AG10803 (cell line): ENCODE measurements at places on chromosomes 6 and 20.

DNA sequence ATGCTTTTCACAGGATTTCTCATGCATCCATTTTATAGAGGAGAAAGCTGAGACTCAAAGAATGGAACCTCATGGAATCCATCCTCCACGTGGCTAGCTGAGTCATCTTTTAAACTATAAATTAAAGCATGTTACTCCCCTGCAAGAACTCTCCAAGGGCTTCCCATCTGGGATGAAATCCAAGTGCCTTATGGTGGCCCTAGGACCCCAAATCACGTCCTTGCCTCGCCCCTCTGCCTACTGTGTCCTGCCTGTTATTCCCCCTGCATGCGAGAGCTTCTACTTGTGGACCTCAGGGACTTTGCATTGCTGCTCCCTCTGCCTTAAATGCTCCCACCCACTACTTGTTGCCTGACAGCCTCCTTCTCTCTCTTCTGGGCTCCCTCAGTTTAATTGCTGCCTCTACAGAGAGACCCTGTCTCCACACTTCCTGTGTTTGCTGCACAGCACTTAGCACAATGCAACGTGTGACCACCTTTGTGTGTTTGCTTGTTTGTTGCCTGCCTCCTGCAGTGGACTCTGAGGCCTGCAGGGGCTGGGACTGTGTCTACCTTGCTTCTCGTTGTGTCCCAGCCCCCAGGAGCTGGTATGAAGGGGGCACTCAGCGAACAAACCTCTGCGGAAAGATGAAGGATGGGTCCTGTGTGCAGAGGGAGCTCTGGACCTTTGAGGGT is 39.4 kb downstream of the TOX2 start:
- no peak for DNase-seq

GRCh38 chr6:113989675-113990074 is 18.7 kb upstream of the HDAC2 start:
- no peak for DNase-seq

DNA sequence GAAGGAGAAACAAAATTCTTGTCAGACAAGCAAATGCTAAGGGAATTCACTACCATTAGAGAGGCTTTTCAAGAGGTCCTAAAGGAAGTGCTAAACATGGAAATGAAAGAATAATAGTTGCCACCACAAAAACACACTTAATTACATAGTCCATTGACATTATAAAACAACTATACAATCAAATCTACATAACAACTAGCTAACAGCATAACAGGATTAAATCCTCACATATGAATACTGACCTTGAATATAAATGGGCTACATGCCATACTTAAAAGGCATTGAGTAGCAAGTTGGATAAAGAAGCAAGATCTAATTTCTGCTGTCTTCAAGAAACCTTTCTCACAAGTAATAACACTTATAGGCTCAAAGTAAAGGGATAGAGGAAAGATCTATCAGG is 811.5 kb upstream of the CITED2 start:
- no peak for DNase-seq

DNA sequence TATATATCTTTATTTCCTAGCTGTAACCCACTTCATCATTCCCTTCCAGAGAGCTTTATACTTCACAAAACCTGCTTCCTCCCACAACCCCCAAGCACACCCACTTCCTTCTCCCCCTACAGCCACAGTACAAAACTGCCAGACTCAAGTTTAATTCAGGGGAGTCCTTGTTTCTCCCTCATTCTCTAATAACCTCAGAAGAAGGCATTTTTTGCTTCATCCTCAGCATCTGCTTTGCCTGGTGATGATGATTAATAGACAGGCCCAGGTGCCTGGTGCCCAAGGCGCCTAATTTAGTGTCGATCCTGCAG is 414.3 kb downstream of the KIF16B start:
- DNase-seq: no peak

- peak; percentile 79 for DNase-seq
Observed at GRCh38 chr6:108714101-108714765, 134.0 kb upstream of the ARMC2 start.

DNA sequence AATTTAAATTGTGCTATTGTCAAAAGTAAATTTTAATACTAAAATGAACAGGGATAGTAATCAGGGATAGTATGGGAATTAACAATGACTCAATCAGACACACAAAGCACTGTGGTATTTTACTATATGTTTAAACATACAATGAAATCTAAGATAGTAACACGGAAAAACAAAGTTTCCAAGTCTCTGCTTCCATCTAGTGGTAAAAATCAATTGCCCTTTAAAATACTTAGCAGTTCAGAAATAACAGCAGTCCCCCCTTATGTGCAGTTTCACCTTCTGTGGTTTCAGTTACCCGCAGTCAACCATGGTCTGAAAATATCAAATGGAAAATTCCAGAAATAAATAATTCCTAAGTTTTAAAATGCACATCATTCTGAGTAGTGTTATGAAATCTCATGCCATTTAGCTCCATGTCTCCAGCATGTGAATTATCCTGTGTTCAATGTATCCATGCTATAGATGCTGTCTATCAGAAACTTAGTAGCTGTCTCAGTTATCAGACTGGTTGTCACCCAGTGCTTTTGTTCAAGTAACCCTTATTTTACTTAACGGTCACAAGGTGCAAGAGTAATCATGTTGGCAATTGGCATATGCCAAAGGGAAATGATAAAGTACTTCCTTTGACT is 58.5 kb downstream of the AHI1 start:
- no peak for DNase-seq

DNA sequence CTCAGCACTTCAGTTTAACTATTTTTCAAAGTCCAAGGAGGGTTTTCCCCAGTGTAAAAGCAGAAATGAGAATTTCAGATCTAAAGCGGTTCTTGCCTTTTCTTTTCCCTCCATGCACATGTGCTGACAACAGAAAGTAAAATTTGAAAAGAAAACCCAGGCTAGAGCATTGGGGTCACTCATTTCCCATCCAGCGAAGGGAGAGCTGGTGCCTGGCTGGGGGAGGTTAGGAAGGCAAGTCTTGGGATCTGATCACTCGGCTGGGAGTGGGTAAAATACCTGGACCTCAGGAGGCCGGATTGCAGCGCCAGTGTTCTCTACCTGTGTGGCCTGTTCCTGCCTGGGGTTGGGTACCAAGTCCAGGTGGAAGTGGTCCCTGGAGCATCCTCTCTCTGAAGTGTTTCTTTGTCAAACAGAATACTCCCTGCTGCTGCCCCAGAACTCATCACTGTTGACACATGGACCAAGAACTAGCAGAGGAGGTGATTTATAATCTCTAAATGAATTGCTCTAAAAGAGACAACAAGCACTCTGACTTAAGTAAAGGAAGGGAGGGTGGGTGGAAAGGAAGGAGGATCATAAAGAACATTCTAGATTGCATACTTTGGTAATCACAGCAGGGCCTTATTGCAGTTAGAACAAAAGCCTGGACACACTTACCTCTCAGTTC is 136.0 kb downstream of the MTHFD1L start:
- no peak for DNase-seq

DNA sequence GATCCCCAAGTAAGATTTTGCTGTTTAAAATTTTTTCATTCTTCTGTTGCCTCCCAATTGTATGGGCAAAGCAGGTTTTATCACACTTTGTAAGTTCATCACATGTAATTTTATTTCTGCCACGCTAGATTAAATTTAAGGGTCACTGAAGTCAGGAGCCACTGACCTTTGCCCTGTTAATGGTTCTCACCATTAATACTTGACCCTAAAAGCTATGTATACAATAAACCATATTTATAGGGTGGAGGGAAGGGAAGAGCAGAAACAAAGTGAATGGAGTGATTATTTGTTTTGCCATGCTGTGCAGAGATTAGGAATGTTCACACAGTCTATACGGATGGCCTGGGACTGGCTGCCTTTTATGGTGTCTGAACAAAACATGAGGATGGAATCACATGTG is 186.7 kb downstream of the BMP2 start:
- DNase-seq: no peak

GRCh38 chr6:20826378-20826777 is 292.1 kb downstream of the CDKAL1 start:
- DNase-seq: peak; percentile 59

DNA sequence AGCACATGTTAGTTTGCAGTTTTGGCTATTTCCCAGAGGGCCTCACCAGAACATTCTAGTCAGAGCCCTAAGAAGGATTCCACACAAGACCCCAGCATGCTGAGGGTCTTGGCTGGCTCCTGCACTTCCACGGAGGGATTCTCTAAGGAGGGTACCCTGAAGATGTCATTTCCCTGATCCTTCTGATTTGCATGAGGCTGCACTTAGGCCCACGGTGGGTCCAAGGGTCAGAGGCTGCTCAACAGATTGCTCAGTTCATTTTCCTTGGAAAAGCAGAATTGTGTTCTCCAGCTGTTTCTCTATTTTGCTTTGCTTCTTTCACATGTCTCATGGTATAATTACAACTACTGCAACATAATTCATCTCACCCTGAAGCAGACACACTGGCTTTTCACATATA is 22.2 kb downstream of the PREP start:
- DNase-seq: no peak

- no peak for DNase-seq
Observed at GRCh38 chr20:58810116-58810878, 40.4 kb downstream of the GNAS-AS1 start.

DNA sequence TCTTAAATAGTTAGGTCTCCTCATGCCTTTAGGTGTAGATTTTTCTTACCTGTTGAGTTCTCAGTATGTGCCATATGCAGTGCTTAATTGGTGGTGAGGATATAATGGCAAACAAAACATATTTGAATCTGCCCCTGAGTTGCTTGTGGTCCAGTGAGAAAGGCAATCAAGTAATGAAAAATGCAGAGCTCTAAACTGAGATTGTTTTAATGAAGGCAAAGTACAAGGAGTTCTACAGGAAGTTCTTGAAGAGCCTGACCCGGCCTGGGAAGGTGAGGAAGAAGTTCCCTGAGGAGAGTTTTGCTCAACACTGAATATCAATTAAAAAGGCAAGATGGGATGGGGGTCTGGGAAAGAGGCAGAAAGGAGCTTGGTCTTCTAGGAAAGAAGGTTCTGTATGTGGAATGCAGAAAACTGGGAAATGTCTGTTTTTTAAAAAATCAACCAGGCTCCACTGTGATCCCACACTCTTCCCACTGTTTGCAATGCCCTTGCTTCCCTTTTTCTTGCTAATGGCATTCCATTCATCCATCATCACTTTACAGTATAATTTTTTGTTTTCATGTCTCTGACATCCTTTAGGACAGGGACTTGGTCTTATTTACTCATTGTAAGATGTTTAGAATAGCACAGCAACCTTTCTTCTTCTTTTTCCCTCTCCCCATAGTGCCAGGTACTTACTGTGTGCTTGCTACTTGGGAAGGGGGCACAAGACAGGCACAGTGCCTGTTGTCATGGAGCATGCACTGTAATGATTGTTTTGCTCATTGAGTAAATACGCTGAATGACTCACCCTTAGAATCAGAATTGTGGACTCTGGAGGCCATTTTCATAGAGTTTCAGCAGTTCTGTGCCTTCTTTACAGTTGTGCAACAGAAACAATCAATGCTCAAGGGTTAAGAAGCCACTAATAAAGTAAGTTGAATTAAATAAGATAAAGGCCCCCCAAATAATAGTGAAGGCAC is 64.3 kb downstream of the ANKS1A start:
- peak; percentile 56 for DNase-seq

DNA sequence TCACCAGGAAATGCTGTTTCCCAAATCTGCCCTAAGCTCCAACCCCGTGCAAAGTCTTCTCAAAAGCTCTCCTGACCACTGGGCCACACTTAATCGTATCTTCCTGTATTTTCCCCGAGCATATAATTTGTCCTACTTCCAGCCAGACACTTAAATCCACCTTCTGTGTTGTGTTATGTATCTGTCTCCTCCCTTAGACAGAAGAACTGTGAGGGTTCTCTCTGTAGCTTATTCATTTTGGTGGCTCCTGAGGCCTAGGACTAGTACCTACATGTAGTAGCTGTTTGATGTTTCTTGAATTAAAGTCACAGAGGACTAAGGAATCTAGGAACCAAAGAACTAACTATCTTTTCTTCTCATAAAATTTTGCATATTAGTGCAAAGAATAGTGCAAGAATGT is 292.6 kb downstream of the ALDH8A1 start:
- DNase-seq: no peak

- peak; percentile 86 for DNase-seq
Observed at GRCh38 chr6:101806241-101806640, 412.7 kb downstream of the GRIK2 start.

- no peak for DNase-seq
Observed at GRCh38 chr6:37641546-37641945, 56.1 kb downstream of the MDGA1 start.

GRCh38 chr6:71080826-71081225 is 124.0 kb upstream of the B3GAT2 start:
- DNase-seq: peak; percentile 49

GRCh38 chr20:19920381-19921138 is 96.6 kb upstream of the NAA20 start:
- no peak for DNase-seq

DNA sequence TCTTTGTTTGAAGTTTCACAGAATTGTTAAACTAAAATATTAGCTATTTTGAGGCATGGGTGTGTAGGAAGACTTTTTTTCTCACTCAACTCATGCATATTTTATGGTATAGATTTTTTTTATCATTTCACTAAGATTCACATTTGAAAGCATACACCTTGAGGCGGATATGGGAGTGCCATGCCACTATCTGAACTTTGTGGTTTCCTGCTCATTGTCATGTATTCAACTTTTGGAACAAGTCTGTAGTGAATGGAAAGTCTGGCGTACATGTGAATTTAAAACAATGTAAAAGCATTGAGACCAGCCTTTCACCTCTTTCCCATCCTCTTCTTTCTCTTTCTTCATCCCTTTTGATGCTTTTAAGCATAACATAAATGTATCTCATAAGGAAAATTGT is 147.9 kb downstream of the TPBG start:
- no peak for DNase-seq

- DNase-seq: no peak
Observed at GRCh38 chr6:29818892-29819291, 8.7 kb upstream of the HLA-G start.

- no peak for DNase-seq
Observed at GRCh38 chr20:3168829-3169590, 4.3 kb downstream of the LZTS3 start.
